NCI-H2081 treated with DMSO at 0.1 percent for 48 hours (cell line): ENCODE measurements at places on chromosomes 12 and 14.

DNA sequence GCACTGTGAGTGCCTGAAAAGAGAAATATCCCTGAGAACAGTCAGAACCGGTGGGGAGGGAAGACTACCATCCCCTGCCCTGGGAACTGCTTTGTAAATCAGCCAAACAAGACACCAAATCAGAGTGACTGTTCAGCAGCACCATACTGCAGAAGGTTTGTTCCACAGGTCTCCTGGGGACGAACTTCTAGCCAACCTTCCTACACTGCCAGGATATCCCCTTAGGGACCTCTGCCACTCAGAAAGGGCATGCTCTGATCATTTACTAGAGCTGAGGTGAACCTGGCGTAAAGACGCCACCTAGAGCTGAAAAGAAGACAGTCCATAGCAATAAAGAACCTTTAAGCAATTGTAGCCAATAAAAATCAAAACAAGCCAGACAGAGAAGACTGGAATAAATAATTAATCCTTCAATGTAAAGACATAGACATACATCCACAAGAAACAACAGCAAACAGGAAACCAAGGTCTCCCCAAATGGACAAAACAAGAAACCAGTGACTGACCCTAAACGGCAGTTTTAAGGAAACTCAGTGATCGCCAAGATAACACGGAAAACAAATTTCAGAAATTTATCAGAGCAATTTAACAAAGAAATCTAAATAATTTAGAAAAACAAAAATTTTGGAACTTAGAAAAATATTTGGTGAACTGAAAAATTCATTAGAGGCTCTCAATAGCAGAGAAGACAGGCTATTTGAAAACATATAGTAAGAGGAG, 228.1 kb upstream of the AMIGO2 start:
- peak; percentile 37 for DNase-seq

GRCh38 chr12:40225984-40226602, 1.3 kb downstream of the LRRK2 start:
- DNase-seq: no peak

- no peak for DNase-seq
These were observed 195.7 kb downstream of the FBXL14 start for GRCh38 chr12:1398673-1399072.

GRCh38 chr12:96687719-96688118, 198.3 kb downstream of the CFAP54 start:
- no peak for DNase-seq

DNA sequence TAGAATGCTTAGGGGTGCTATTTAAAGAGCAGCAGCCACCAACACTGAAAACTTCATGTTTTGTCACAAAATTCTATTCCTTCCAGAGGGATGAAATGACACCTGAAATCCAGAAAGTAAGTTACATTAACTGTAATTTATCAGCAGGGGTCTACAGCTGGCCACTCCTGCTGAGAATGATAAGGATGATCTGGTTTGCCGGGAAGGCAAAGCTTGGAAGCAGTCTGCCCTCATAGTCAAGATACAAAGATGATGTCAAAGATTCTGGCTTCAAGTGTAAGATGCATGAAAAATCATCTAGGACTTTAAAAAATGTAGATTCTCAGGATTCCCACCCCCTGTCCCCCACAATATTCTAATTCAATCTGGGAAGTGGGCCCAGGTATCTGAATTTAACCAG, 58.4 kb downstream of the DCAF5 start:
- no peak for DNase-seq

DNA sequence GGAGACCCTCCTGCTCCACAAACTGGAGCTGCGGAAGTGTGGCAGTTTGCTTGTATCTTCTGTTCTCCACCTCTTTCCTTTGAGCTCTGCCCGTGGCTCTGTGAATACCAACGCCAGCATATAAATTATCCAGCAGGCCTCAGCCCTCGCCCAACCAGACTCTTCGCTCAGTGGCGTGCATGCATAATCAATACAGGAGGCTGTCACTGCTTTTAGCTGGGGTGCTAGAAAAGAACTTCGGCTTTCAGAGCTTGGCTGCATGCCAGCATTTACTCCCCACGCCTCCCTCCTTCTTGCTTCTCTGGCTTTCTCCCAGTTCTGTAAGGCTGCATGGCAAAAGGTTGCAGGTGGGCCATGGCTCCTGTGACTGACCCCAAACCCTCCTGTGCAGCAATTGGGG, 26.9 kb downstream of the NRXN3 start:
- no peak for DNase-seq

GRCh38 chr14:79442786-79443185, 768.5 kb downstream of the DIO2 start:
- no peak for DNase-seq

DNA sequence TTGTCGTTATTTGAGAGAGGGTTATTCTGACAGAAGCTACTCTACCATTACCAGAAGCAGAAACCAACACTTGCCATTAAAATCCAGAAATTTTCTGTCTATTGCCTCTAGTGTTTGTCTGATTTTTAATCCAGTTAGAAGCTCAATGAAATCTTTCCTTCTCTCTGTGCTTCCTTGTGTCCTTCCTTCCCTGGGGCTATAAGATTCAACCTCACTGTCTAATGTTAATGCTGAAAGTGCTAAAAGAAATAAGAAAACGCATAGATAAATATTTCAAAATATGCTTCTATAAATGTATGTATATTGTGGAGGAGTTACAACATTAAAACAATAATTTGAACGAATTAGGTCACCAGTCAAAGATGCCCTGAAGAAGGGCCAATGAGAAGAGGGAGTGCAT, 120.8 kb downstream of the SEC23A start:
- no peak for DNase-seq

- no peak for DNase-seq
These were observed 269.7 kb upstream of the FAR2 start for GRCh38 chr12:28879379-28879778.

GRCh38 chr12:108516511-108517275, 1.6 kb downstream of the FICD start:
- no peak for DNase-seq

- no peak for DNase-seq
These were observed at the start of gene BCL2L2 for GRCh38 chr14:23306412-23307145. Gene BCL2L2, plus strand, starts transcription at chr14:23306833. Its CDS starts 935 bp downstream, at chr14:23307768.

- no peak for DNase-seq
These were observed 33.5 kb downstream of the CFL2 start for GRCh38 chr14:34680806-34681479.

- DNase-seq: no peak
These were observed 1.1 kb downstream of the C1S start for GRCh38 chr12:7061596-7061995.

DNA sequence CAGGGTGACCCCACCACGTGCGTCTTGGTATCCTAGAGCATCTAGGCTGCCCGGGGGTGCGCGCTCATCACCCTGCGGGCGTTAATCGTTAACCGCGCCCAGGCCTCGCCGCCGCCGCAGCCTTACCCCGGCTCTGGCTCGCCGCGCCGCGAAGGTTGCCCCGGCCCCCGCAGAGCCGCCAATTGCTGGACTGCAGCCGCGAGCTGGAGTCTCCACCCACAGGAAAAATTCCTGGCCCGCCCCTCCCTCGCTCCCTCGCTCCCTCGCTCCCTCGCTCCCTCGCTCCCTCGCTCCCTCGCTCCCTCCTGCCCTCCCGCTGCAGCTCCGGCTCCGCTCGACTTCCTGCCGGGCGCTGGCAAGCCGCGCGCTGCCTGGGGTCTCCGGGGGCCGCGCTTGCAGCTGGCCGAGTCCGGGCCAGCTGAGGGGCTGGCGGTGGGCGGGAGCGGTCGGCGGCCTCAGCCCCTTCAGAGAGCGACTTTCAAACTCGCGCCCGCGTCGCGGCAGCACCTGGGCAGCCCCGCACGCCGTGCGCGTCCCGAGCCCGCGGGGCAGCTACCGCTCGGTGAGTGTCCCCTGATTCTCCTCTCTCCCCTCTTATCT, at the start of gene PLEKHG3:
PLEKHG3 (plus strand) TSS at position 282 of the 600 bp plus-strand sequence. CDS start 23,208 bp downstream, outside the sequence.
- DNase-seq: no peak

- DNase-seq: no peak
These were observed 10.5 kb upstream of the BCL11B start for GRCh38 chr14:99282261-99283050.

DNA sequence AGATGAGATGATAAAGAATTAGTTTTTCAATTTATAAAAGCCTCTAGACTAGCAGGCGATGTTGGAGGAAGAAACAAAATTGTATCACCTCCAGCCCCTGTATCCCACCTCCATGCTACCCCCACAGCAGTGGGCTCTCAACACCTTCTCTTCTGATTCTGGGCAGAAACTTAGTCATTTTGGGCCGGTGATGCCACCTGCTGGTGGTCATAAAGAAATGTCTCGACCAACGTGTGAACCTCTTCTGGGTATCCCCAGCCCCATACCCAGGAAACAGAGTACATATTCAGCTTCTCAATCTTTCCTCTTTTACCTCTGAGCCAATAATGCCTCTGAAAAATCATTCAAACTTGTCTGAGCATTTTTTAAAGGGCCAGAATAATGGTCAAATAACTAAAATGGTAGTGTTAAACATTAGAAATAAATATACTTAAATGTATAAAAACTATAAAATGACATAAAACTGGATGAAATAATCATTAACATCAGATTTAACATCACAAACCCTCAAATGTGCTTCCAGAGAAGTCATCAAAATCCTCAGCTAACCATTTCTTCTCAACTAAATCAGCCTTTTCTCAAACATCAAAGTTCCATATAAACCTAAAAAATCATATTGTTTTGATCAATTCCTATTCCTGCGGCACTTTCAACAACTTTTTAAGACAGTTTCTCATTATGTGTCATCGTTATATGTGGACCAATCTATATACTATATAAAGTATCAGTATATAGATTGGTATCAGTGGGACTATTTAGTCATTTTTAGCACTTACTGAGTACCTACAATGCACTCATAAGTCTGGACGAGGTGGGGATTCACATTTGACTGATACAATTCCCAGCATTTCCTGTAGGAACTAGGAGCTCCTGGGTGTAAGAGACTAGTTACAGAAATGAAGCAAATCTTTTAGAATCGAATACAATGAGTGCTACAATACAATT, 69.4 kb downstream of the ATXN2 start:
- DNase-seq: no peak

DNA sequence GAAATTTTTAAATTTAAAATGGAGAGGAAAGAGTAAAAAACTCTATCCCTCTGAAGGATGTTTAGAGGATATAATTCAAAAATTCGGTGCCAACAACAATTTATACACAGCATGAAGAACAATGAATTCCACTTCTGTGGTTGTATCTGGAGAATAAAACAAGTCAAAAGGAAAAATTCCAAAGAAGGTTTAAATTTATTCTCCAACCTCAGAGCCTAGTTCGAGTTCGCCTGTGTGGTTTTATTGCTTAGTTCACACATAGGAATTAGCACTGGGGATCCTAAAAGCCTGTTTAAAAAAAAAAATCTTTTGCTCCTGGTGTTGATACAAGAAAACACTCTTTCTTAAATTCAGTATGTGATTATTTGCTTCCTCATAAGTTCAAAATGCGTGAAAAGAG, 79.2 kb downstream of the LLPH start:
- DNase-seq: no peak

- DNase-seq: no peak
These were observed 310.4 kb downstream of the PAWR start for GRCh38 chr12:79380402-79380801.

DNA sequence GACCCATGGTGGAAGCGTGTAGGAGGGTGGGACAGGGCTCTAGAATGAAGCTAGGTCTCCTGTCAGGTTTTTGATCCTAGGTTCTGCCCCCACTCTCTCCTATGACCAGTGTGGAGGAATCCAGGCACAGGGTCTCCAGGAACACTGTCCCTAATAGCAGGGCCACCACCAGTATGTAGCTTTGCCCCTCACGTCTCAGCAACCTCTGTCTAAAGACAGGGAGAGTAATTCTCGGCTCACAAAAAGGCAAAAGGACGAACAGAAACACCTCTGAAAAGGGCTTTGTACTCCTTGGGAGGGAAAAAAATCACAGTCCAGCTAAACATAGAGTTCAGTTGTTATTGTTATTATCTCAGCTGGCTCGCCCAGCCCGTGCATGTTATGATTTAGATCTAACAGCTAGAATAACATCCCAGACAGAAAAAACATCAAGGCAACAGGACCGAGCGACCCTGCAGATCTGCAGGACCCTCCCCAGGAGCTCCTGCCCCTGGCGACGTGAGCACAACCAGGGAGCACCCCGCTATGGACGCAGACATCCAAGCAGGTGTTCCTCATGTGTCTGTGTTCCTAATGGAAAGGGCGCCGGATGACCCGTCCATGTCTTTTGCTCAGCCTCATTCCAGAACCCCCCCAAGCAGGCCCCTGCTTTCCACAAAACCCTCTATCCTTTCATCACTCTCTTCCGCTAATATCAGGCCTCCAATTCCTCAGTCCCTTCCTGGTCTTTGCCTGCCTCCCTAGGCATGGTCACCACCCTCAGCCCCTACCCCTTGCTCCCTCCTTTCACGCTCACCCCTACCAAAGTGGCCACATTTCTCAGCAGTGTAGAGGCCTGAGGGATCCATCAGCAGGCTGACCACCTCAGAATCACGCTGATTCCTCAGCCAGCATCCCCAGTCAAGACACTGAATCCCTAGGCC, 14.2 kb upstream of the SLC6A12 start:
- DNase-seq: no peak

GRCh38 chr14:51894250-51894649, 33.8 kb downstream of the GNG2 start:
- DNase-seq: no peak

GRCh38 chr12:9910716-9911421, 21.3 kb downstream of the CLEC2A start:
- no peak for DNase-seq

DNA sequence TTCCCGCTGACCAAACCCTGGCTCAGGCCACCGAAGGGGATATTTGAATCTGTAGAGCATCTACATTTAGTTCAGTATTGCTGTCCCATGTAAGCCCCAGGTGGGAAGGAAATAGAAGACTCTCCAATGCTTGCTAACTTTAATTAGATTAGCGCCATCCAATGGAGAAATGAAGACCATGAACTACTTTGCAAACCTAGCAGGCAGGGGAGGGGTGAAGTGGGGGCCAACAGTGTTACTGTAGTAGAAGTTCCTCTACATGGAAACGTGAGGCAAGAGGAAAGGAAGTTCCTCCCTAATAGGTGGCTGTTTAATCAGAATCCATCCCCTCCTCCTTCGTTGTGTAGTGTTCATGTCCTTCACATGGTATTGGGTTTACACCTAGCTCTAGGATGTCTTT, 9.3 kb upstream of the DENND5B start:
- no peak for DNase-seq

DNA sequence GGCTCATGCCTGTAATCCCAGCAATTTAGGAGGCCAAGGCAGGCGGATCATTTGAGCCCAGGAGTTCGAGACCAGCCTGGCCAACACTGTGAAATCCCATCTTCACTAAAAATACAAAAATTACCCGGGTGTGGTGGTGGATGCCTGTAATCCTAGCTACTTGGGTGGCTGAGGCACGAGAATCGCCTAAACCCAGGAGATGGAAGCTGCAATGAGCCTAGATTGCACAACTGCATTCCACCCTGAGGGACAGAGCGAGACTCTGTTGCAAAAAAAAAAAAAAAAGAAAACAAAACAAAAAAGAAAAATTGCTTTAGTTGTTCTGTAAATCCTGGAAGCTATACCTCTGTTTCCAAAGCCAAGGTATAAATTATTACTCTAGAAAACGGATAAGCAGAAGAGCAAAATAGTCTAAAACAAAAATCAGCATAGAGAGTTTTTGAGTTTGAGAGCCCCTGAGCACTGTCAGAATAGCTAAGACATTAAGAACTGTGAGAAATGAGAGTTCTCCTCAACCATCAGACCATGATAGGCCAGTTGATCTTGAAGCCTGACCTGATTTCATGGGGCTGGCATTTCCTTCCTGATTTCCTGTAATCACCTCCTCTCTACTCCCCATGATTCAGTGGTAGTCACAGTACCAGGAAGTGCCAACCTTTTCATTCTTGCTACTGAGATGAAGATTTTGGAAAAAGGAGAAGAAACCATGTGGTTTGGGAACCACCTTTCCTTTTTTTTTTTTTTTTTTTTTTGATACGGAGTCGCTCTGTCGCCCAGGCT, 31.7 kb downstream of the ATP2A2 start:
- DNase-seq: no peak

GRCh38 chr12:120474616-120474960, 5.0 kb upstream of the SRSF9 start:
- DNase-seq: no peak
